ENCODE measurements at places on chromosomes 2 and 18.

DNA sequence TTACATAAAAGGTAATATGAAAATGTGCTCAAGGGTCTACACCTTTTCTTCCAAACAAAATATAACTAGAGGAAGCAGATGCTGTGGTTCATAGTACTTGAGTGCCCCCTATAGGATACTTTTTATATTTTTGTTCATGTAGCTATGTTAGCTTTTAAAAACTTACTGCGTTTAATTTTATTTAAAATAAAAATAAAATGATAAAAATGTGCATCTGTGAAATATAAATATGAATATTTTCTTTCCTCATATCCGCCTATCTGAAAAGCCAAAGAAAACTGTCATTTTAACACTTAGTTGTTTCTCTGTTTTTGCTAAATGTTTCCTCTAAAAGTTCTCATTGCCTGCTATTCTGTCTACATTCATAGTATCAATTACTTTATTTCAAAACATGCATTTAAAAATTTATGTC, 9.6 kb upstream of the LRP1B start:
- H3K27me3 ChIP-seq: no peaks in the 10 kb centered on the region
- no peak for DNase-seq
- no peak overlapping the region for H3K4me3 ChIP-seq
- H3K4me1 ChIP-seq: peaks cover 6% of the 10 kb centered on the region
- no peak overlapping the region for H3K27ac ChIP-seq

DNA sequence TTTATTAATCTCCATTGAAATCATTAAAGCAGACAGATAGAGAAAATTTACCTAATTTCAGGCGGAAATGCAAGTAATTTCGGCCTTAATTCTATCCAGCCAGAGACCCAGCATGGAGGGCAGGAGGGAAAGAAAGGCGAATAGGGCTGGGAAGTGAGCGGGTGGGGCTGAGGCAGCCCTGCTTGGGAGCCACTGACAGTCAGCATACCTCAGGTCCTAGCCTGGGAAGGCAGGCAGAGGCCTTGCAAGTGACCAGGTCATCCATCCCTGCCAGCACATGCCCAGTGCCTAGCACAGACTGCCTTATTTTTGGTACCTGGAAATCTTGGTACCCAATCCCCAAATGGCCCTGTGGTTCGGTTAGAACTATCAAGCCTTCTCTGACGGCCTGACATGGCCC, 1.5 kb downstream of the GDF7 start:
- peak overlapping the region; percentile 76 for H3K4me3 ChIP-seq
- H3K27me3 ChIP-seq: peaks cover 29% of the 10 kb centered on the region
- peaks cover 6% of the 10 kb centered on the region for H3K36me3 ChIP-seq
- H3K4me1 ChIP-seq: peaks cover 14% of the 10 kb centered on the region
- H3K27ac ChIP-seq: no peak overlapping the region

- peaks cover 14% of the 10 kb centered on the region for H3K36me3 ChIP-seq
- no peak for DNase-seq
- H3K27me3 ChIP-seq: no peaks in the 10 kb centered on the region
- H3K4me3 ChIP-seq: no peak overlapping the region
- H3K4me1 ChIP-seq: peaks cover 14% of the 10 kb centered on the region
Observed at GRCh38 chr2:24315669-24316068, 44.7 kb downstream of the ITSN2 start.

DNA sequence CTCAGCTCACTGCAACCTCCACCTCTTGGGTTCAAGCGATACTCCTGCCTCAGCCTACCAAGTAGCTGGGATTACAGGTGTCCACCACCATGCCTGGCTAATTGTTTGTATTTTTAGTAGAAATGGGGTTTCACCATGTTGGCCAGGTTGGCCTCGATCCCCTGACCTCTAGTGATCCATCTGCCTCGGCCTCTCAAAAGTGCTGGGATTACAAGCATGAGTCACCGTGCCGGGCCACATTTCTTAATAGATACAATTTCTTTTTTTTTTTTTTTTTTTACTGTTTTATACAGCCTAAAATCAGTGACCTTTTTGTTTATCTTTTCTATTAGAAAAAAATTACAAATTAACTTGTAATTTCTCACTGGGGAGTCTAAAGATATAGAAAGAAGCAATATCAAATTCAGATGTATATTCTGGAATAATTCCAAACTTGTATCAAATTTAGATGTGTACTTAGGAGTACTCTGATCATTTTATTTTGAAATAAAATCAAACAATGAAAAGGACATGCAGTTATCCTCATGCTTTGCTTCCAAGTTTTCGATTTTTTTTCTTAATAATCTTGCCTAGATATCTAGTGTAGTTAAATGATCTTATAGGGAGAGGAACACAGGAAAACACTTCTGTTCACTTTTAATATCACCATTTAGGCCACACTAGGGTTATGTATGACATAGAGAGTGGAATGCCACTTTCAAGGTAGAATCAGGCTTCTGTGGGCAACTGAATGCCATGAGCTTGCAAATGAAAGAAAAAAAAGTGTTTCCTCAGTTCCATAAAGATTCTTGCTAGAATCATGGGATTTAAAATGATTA, 1089.3 kb downstream of the SUCLG1 start:
- H3K4me1 ChIP-seq: no peaks in the 10 kb centered on the region
- DNase-seq: no peak
- H3K27ac ChIP-seq: no peak overlapping the region
- no peaks in the 10 kb centered on the region for H3K36me3 ChIP-seq
- no peak overlapping the region for H3K4me3 ChIP-seq

GRCh38 chr18:47791461-47791985, 138.9 kb downstream of the SMAD2 start:
- H3K4me1 ChIP-seq: peaks cover 12% of the 10 kb centered on the region
- H3K27ac ChIP-seq: no peak overlapping the region
- no peak overlapping the region for H3K4me3 ChIP-seq
- H3K27me3 ChIP-seq: peaks cover 43% of the 10 kb centered on the region
- no peak for DNase-seq

DNA sequence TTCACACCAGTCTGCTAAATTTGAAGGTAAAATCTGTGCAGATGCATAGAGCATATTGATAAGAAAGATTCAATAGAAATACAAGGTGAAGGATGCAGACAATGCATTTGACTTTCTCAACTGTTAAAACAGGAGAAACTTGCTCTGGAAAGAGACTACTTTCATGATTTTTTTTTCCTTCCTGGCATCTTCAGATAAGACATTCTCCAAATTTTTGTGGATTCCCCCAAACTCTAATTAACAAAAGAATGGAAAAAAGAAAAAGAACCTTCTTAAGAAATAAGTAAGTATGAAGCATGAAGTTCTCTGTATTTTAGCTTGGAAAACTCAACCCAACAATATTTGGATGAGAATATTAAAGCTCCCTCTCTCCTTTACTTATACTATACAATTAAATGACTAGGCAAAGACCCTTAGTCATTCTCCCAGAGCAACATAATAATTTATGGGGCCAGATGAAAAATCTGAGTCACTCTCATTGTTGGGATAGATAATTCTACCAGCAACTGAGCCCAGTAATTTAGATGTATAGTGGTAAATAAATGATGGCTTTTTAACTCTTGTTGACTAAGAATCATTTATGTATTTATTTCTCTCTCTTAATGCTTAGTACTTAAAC, 298.7 kb upstream of the COL3A1 start:
- peaks cover 2% of the 10 kb centered on the region for H3K36me3 ChIP-seq
- H3K4me3 ChIP-seq: no peak overlapping the region
- no peak for DNase-seq
- peak overlapping the region; percentile 39 for H3K27ac ChIP-seq

- DNase-seq: no peak
- H3K27me3 ChIP-seq: no peaks in the 10 kb centered on the region
- H3K4me3 ChIP-seq: peak overlapping the region; percentile 88
Observed at GRCh38 chr2:163732727-163733126, 3.1 kb downstream of the FIGN start.

DNA sequence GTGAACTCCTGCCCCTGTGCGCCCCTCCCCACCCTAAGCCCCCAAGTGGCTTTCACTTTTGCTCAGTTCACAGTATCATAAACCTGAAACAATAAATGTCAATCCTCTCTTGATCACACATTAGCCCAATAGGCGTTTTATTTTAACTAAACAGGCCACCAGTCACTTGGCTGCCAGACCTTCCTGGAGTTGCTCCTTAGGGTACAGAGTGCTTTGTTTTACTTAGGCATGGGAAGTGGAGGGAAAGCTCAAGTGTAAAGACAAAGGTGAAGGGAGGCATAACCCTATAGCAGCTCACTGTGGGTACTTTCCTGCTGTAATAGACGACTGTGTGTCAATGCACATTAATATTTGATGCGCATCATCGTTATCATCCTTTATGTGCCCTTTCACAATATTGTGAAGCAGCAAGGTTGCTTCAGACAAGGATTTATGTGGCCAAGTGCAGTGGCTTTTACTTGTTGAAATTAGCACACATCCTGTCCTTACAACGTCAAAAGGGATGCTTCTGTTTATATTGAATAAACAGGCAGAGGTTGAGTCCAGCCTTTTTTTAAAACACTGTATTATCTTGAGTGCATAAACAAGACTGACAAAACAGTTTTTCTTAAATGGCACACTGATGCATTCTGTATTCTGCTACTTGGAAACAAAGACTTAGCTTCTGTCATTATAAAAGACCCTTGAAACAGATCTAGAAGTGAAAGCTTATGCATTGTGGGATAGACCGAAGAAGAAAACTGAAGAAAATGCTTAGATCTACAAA, 168.5 kb downstream of the TMEFF2 start:
- peaks cover 22% of the 10 kb centered on the region for H3K36me3 ChIP-seq
- no peak for DNase-seq
- no peak overlapping the region for H3K27ac ChIP-seq
- no peaks in the 10 kb centered on the region for H3K27me3 ChIP-seq
- no peak overlapping the region for H3K4me3 ChIP-seq
- peaks cover 14% of the 10 kb centered on the region for H3K4me1 ChIP-seq

- H3K4me1 ChIP-seq: peaks cover 16% of the 10 kb centered on the region
- no peak for DNase-seq
Observed at GRCh38 chr2:224084266-224084892, 45.3 kb upstream of the SERPINE2 start.

DNA sequence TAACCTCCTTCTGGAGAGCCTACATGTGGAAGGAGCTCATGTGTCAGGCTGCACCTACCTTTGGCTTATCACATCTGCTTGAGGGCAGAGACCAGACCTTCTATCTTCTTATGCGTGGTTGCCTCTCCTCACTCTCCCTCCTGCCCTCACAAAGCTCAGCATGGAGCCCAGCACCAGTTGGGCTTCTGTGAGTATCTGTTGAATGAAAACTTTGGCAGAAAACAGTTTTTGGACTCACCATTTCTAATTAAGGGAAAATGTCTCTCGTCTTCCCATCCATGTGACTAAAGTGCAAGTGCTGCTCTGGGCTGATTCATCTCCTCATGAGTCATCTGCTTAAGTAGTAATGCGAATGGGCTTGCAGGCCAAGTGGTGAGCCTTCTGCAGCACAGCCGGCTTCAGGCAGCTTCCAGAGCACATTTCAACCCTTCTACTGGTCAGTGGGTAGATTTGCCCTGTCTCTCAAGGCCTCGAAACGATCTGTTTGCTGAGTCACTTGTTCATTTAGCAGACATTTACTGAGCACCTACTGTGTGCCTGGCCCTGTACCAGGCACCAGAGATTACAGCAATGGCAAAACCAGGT, 102.6 kb downstream of the VSNL1 start:
- H3K4me3 ChIP-seq: no peak overlapping the region

- H3K4me3 ChIP-seq: no peak overlapping the region
- peak; percentile 68 for DNase-seq
- H3K27me3 ChIP-seq: no peaks in the 10 kb centered on the region
- H3K4me1 ChIP-seq: no peaks in the 10 kb centered on the region
- H3K36me3 ChIP-seq: peaks cover 4% of the 10 kb centered on the region
Observed at GRCh38 chr2:46377666-46378560, 80.7 kb downstream of the EPAS1 start.

DNA sequence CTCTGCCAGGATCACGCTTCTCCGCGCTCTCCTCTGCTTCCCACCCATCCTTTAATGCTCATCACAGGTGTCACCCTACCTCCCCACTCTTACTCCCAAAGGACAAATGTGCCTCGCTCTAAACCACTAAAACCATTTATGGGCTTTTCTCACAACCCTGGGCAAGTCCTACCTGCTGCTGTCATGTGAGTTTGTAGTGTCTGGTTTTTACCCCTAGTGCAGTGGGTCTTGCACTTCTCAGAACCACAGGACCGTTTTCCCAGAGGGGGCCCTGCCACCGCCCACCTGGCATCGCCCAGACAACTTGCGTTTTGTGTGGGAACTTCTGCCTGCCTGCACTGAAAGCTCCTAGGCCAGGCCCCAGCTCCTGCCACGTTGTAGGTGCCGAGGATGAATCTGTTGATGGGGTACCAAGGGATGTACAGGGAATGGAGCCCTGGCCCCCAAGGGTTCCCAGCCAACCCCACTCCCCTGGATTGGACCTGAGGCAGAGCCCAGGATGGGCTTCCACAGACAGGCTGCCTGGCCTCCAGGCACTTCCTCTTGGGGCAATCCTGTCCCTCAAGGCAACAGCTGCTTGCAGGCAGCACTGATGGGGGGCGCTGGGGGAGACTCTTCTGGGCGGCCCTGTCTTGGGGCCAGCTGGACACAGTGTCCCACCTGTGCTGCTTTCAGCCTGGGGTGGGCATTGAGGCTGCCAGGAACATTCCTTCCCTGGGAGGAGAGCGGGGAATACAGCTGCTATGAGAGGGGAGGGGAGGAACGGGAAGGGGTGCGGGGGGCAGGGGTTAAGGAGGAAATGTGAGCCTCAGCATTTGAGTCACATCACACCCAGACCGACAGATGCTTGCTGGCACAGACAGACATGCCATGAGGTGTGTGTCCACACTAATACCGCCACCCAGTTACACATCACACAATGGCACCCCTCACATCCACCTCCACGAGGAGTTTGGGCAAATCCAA, 176.3 kb downstream of the ZFP36L2 start:
- no peaks in the 10 kb centered on the region for H3K36me3 ChIP-seq
- peaks cover 48% of the 10 kb centered on the region for H3K4me1 ChIP-seq
- no peak overlapping the region for H3K4me3 ChIP-seq
- H3K27ac ChIP-seq: no peak overlapping the region
- no peaks in the 10 kb centered on the region for H3K27me3 ChIP-seq
- no peak for DNase-seq

DNA sequence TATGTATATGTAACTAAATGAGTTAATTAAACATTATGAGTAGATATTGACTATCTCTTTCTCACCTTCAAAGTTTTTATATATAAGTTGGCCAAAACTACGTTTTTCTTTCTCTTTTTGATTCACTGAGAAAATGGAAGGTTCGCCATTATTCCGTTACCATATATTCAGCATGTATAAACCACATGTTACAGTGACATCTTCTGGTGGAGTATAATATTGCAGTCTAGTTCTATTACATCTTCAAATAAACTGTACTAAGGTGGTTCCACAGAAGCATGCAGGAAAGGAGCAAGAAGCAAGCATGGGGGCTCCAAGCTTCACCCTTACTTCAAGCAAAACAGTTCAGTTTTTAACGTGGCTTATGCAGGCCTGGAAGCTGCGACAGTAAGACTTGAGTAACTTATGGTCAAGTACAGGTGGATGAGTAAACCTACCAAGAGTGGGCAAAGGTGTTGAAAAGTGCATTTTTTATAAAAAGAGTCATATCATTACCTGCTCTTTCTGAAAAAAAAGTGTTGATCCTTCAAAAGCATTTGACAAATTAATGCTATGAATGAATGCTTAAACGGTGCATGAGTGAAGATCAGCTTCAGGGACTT, 129.8 kb upstream of the RAB6C start:
- H3K36me3 ChIP-seq: no peaks in the 10 kb centered on the region
- no peak for DNase-seq
- no peak overlapping the region for H3K27ac ChIP-seq
- H3K27me3 ChIP-seq: no peaks in the 10 kb centered on the region
- no peaks in the 10 kb centered on the region for H3K4me1 ChIP-seq
